Gastrocnemius medialis (tissue), 4 donors: ENCODE measurements at places on chromosomes 6 and 20. TPM values are rescaled to one million over a fixed set of nuclear protein-coding genes. Genes with fewer than 3 reads are reported as not detected.

The THBD gene
- total RNA-seq, result 25.7 TPM

DNA sequence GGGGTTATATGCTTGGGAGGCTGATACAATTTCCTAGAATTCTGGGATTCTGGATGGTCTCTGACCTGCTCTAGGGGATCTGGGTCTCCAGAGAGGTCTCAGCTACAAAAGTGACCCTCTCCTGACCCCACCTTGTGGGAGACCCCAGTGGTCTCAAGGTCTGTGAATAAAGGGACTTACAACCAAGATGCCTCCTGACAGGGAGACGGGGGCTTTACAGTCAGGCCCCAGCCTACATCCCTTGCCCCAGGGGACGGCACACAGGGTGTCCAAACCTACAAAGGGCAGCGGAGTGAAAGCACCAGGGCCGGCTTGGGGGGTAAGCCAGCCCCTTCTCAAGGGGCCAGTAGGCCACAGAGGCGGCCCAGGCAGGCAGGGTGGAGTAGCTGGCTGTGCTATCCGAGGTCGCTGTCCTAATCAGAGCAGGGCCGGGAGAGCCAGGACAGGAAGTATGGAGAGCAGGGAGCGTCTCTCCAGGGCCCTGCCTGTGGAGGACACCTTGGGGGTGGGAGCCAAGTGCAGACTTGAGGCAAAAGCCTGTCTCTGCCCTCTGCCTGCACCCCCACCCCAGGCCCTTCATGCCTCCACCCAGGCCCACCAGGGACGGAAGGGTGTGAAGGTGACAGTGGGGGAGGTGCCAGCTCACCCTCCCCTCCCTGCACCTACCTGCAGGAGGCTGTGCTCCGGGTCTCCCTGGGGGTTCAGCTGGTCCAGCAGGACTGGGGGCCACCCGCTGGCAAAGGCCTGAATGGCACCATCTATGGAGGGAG is 3.5 kb downstream of the GFRA4 start:
- no peak for DNase-seq

DNA sequence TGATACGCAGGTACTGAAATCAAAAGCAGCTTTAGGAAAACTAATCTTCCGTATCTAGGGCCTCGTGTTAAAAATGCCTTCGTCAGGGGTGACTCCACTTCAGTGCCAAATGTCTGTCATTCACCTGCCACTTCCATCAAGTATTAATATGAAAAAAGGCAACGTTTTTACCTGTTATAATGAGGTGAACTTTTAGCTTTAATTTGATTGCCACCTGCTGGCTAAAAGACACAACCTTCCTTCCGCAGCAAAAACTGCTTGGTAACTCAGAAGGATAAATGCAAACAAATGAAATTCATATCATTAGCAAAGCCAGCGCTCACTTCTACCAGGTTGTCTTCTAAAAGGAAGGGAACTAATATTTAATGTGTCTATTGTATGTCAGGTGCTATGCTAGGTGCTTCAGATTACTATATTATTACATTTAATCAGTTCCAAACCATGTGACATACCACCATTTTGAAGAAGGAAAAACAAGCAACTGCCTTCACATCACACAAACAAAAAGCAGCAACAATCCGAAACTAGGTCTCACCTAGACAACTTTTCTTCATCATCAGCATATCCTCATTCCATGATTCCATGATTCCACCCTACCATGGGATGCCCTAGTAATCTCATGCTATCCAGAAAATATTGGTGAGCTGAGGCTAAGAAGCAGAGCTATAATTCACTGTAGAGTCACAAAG is 20.6 kb upstream of the ARHGAP18 start:
- DNase-seq, result no peak

The FOXC1 gene
- 2.4 TPM for total RNA-seq

DNA sequence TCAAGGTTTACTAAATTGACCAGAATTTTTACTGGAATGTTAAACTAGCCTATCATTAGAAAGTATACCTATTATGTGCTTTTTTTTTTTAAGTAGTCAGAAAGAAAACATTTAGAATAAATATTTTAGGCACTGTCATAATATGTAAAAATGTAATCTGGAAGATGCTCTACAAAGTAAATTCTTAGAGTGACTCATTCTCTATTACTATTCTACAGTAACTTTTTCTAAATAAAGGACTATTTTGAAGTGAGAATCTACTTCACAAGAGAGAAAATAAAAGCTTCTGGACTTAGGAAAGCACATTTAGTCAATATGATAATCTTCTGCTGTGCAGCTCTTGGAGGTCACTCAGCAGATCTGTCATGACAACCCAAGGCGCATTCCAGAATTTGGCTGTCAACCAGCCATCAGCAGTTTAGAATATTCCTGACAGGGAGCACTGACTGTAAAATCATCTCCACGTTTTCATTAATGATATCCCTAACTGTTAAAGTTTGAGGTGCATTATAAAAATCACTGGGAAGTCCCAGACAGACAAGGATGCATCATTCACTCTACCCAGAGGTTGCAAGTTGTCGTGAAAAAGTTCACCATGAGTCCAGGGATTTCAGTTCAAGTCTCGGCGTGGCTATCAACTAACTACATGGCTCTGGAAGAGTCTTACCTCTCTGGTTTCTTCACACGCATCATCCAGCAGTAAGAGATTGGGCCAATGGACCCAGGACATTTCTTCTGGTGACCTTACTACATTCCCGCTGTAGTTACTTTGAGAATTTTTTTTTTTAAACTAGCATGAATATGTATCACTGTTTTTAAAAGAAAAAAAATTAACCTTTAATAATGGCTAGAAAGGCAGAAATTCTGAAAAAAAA is 374.9 kb downstream of the GJA1 start:
- DNase-seq, result no peak

The DEFB113 gene
- total RNA-seq, result not detected

- DNase-seq, result no peak
Observed at GRCh38 chr6:125787791-125788190, 3.0 kb upstream of the NCOA7 start.

The SYNJ2 gene
- total RNA-seq, result 4.7 TPM

GRCh38 chr20:17896193-17896723 is 72.3 kb downstream of the SNX5 start:
- no peak for DNase-seq

- no peak for DNase-seq
Observed at GRCh38 chr20:5390720-5391119, 74.0 kb upstream of the PROKR2 start.

GRCh38 chr20:36550790-36551299 is 9.5 kb downstream of the MYL9 start:
- DNase-seq, result no peak

- DNase-seq, result no peak
Observed at GRCh38 chr6:54737247-54737646, 109.3 kb upstream of the FAM83B start.

DNA sequence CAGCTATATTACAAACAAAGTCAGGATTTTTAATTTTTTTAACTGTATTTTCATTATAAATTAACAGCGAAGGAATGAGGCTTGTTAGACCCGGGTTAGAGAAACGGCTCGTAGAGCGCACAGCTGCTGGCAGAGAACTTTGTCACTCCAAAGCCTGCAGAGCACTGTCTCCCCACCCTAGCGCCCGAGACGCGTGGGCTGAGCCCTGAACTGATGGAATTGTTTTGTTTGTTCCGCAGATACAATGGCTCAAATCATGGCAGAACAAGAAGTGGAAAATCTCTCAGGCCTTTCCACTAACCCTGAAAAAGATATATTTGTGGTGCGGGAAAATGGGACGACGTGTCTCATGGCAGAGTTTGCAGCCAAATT is 810 bp downstream of the LAMP5 start:
- DNase-seq, result no peak

DNA sequence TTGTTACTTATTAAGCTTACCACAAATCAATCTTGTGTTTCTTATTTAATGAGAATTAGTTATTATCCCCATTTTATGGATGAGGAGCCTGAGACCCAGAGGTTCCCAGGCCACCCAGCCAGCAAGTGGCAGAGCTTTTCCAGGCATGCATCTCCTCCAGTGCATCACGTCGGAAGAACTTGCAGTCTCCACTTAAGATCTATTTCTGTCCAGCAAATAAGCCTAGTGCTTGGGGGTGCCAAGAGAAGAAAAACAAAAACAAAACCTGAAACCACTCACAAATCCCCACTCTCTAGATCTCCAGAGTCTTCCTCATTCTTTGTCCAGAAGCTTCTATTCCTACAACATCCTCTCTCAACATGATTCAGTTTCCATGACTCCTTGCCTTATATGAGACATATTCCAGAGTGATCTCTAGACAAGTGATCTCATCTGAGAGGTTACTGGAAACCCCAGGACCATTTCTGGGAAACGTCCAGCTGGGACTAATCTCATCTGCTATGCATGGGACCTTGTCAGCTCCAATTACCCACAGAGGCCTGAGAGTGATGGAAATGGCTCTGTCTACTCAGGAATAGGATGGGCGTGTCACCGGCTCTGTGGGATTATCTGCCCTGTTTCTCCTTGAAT is 4.1 kb downstream of the GUCA1B start:
- DNase-seq, result no peak

The PTK6 gene
- total RNA-seq, result not detected

The OPRM1 gene
- not detected for total RNA-seq

DNA sequence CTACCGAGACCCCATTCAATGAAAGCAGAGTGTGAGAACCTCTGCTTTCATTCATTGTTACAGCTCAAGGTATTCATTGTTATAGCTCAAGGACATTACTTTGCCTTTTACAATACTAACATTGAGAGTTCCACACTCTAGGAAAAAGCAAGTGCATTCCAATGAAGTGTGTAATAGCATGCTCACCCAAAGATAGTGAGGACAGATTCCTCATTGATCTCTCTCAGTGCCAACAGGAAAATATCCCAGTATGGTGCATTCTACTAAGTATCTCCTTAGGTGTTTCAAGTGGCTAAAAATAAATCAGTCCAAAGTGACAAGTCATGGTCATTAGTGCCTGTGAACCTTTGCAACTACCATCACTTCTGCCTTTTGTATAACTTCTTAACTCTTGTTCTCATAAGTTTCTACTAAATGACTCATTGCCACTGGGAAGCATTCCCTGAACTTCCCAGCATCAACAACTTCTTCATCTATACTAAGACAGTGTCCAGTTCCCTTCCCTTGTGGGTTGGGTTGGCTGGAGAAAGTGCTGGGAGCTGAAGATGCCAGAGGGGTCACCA is 140.7 kb upstream of the STXBP5 start:
- DNase-seq, result no peak

DNA sequence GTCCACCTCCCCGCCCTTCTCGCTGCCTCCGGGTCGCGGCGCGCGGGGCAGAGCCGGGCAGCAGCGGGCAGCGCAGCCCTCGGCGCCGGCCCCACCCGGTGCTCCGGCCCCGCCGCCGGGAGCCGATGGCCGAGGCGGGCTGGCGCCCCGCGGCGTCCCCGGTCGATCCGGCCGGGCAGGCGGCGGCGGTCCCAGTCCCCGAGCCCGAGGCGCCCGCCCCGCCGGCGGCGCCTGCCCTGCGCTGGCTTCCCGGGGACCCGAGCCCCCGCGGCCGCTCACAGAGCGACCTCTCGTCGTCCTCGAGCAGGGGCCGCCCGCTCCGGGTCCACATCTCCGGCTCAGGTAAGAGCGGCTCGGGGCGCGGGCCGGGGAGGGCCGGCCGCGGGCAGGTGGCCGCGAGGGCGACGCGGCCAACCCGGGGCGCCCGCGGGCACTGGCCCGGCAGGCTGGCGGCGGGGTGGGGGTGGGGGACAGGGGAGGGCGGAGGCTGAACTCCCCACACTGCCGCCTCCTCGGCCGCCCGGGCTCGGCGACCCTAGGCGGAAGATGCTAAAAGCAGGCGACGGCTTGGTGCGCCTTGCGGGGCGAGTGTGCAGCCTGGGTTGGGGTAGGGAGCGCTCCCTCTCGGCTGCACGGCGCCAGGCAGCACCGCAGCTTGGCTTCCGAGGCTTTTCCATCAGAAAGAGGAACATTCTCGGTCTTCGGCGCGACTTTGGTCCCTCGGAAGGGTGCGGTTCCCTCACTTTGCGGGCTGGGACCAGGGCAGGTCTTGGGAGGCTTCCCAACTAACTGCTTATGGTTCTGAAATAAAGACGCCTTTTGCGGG is 25.6 kb upstream of the FUCA2 start:
- DNase-seq, result peak; percentile 16

GRCh38 chr6:447381-448165 is 56.0 kb downstream of the IRF4 start:
- no peak for DNase-seq

GRCh38 chr6:160393891-160394653 is 45.9 kb downstream of the SLC22A3 start:
- no peak for DNase-seq

The DEFB132 gene
- not detected for total RNA-seq

- no peak for DNase-seq
Observed at GRCh38 chr6:169934699-169935347, 183.4 kb downstream of the ERMARD start.

GRCh38 chr20:35600993-35601973 is 14.3 kb upstream of the SPAG4 start:
- peak; percentile 72 for DNase-seq

DNA sequence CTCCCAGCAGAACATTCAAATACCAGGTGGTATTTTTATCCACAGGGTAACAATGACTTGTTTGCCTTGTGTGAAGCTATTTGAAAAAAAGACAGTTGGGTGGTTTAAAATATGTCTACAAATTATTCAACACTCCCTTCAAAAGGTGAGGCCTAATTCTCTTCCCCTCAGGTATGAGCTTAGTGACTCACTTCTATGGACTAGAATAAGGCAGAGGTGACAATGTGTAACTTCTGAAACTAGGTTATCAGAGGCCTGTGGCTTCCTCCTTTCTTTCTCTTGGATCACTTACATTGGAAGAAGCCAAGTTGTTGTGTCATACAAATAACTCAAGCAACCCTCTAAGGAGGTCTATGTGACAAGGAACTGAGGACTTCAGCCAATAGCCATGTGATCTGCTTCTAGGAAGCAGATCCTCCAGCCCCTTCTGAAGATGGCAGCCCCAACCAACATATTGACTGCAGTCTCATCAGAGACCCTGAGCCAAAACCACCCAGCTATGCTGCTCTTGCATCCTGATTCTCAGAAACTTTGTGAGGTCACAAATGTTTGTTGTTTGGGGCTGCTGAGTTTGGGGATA is 102.6 kb downstream of the SNAP25 start:
- no peak for DNase-seq

DNA sequence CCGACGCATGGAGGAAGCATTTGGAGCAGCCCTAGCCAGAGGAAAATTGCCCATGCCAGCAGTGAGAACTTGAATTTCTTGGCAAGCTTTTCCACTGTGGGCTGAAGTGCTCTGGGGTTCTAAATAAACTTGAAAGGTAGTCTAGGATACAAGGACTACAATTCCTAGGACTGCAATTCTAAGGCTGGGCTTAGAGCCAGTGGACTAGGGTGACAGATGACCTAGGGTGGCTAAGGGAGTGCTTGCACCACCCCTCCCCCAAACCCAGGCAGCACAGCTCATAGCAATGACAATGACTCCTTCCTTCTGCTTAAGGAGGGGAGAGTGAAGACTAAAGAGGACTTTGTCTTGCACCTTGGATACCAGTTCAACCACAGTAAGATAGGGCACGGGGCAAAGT is 122.3 kb downstream of the THBS2 start:
- no peak for DNase-seq

DNA sequence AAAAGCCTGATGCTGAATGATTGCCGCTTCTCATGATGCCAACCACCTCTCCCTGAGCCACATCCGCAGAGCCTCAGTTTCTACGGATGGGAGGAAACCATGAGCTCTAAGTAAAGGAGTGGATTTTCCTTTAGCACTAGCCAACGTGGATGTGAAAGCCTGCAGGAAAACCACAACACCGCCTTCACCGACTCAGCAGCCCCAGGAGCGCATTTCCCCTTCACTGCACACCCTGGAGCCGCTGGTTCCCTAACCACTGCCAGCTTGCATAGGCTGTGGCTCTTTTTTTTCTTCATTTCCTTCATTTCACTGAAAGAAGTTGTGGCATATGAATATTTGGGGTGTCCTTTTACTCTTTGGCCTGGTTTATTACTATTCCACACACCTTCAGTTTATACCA is 50.5 kb upstream of the SSTR4 start:
- DNase-seq, result no peak

- DNase-seq, result no peak
Observed at GRCh38 chr6:159819932-159820640, 20.0 kb downstream of the PNLDC1 start.
